Stimulated activated CD4-positive, alpha-beta T cell treated with anti-CD3 and anti-CD28 coated beads, Interleukin-1b, Interleukin-23, amount 100 ng/mL, for 48 hours (primary cell): ENCODE measurements at places on chromosomes 13 and 19.

- DNase-seq: no peak
These were observed 32.1 kb downstream of the KCTD12 start for GRCh38 chr13:76853921-76854608.

DNA sequence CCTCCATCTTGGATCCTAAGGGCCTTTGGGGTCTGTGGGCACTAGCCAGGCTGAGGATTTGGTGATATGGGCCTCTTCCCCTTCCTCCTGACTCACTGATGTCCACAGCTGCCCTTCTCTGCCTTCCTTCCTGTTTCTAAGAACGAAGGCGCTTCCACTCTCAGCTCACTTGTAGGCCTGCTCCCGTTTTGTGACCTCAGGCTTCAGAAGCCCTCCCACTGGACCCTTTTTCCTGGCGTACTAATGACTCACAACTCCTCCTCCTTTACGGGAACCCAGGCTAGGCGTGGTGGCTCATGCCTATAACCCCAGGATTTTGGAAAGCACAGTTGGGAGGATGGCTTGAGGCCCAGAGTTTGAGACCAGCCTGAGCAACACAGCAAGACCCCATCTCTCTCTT lies 55.6 kb downstream of the TMED1 start:
- no peak for DNase-seq

GRCh38 chr13:36344886-36345437 lies 1.2 kb downstream of the SPART start:
- no peak for DNase-seq

GRCh38 chr19:35037716-35038622 lies 3.6 kb upstream of the HPN start:
- DNase-seq: no peak

- no peak for DNase-seq
These were observed 72.2 kb downstream of the UFM1 start for GRCh38 chr13:38421590-38422560.

DNA sequence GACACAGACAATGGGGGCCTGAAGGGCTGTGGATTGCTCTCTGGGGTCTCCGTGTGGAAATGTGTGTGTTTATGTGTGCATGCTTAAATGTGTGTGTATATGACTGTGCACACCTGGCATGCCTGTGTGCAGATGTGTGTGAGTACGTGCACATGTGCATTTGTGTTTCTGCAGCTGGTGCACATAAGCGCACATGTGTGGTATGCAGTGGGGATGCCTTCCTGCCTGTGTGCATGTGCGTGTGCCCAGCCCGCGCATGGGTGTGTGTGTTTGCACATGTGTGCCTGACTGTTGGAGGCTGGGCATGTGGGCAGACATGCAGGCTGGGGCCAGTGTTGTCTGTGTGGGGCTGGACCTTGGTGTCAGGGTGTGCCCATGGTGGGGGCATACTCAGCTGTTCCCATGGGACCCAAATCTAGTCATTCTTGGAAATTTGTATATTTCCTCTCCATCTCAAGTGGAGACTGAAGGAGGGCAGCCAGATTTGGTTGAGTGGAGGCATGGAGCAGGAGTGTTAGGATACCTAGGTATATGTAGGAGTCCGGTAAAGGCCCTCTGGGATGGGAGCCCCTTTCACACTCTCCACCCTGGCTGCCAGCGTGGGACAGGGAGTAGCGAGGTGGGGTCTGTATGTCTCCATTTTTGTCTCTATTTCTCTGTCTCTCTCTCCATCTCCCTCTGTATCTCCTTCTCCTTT lies 49.9 kb downstream of the CELF5 start:
- no peak for DNase-seq

DNA sequence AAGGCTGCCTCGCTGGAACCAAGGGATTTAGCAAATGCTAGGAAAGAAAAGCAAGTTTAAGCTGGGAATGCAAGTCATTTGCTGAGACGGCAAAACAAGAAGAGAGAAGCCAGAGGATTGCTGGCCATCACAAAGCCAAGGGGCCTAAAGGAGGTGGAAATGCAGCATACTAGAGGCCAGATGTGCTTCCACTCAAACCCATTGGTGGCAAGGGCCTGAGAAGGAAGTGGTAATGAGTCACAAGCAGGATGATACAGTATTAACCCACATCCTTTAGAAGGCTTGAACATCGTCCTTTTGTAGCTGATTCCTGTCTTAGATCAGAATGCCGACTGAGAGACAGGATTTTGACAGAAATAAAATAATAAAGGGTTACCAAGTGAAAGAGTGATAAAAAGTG lies 68.2 kb downstream of the ITGBL1 start:
- no peak for DNase-seq

- DNase-seq: no peak
These were observed 100.3 kb downstream of the TM9SF2 start for GRCh38 chr13:99601535-99601934.

- no peak for DNase-seq
These were observed 423.3 kb downstream of the SPRY2 start for GRCh38 chr13:79917628-79918027.

GRCh38 chr13:21458451-21458812 lies 671 bp downstream of the ZDHHC20 start:
- peak; percentile 58 for DNase-seq
